Adrenal gland (tissue), 19 donors: ENCODE measurements at places on chromosomes 1 and 21. TPM values are rescaled to one million over a fixed set of nuclear protein-coding genes. Genes with fewer than 3 reads are reported as not detected.

DNA sequence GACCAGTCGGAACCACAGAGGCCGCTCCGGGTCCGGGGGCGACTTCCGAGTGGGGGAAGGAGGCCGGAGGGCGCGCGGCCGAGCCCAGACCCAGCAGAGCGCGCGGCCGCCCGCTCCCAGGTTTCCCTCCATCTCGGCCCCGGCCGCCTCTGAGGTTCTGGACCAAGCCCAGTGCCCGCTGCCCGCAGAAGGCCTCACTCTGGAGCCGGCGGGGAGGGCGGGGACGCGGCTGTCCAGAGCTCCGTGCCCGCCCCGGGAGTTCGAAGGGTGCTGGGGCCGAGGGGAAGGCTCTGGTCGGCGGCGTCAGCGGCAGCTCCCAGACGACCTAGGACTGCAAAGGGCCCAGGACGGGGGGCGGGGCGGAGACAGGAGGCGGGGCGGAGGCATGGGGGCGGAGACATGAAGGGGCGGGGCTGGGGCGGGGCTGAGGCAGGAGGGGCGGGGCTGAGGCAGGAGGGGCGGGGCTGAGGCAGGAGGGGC, 48.0 kb upstream of the SLC19A1 start:
- DNase-seq = peak; percentile 65

GRCh38 chr1:182126272-182126800, 64.8 kb upstream of the ZNF648 start:
- DNase-seq = no peak

DNA sequence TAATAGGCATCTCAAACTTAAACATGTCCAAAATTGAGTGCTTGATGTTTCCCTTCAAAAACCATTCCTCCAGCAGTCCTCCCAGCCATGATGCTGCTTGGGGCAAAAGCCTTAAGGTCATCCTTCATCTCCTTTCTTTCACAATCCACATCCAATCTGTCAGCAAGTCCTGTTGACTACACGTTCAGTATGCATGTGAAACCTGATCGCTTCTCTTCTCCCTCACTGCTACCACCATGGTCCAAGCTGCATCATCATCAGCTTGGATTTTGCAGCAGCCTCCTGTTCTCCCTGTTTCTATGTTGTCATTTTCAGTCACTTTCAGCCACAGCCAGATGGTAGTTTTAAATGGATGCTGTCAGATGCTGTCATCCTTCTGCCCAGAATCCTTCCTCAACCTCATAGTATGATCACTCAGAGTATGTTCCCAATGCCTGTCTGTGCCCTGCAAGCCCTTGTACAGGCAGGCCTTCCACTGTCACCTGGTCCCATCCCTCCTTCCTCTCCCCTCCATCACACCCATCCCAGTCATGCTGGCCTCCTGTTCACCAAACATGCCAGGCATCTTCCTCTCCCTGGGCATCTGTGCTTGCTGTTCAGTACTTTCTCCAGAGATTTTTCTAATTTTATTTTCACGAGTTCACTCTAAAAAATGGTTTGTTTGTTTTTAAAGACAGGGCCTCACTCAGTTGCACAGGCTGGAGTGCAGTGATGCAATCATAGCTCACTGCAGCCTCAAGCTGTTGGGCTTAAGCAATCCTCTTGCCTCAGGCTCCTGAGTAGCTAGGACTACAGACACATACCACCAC, 66.0 kb downstream of the SYDE2 start:
- DNase-seq = no peak

- no peak for DNase-seq
Measured at GRCh38 chr1:5728663-5729355, 263.4 kb downstream of the NPHP4 start.

- no peak for DNase-seq
Measured at GRCh38 chr1:38929054-38929453, 12.6 kb downstream of the RHBDL2 start.

DNA sequence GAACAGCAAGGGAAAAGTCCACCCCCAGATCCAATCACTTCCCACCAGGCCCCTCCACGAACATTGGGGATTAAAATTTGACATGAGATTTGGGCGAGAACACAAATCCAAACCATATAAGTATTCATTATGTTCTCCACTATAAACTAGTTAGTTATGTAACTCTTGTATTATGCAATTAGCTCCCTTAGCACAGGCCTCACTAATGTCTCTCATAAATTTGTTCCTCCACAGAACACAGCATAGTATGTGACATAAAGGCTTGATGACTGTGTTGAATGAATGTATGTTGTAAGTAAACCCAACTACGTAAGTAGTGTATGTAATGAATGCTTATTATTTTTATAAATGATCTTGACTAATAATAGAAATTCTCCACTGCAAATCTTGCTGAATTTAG, 223.3 kb upstream of the ZRANB2 start:
- DNase-seq = no peak

Gene CR2
- 0.03 TPM for polyA plus RNA-seq

Gene LENEP
- polyA plus RNA-seq = not detected
